DMS79 treated with DMSO at 0.1 percent for 48 hours (cell line): ENCODE measurements at places on chromosomes 12 and 14.
A peak's percentile ranks its signal among the peaks of the same experiment; 100 is the strongest.

- DNase-seq = peak; percentile 75
Measured at GRCh38 chr12:105420659-105421240, 90.3 kb downstream of the C12orf75 start.

- DNase-seq = no peak
Measured at GRCh38 chr12:57868851-57869268, 22.3 kb upstream of the CTDSP2 start.

- DNase-seq = no peak
Measured at GRCh38 chr12:116919247-116919661, 8.5 kb downstream of the FBXW8 start.

- DNase-seq = no peak
Measured at GRCh38 chr14:82641050-82641540, 1107.4 kb upstream of the SEL1L start.

DNA sequence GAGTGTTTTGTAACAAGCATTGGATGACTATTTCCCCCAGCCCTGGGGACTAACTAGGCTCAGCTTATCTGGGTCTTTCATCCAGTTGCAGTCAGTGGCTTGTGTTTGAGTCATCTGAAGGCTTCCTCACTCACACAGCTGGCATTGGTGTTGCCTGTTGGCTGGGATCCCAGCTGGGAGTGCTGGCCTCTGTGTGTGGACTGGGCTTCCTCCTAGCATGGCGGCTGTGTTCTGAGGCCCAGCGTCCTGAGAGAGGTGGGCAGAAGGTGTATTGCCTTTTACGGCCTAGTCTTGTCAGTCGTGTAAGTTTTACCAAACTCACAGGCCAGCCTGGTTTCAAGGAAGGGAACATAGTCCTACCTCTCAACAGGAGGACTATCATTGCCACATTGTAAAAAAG is 28.3 kb upstream of the PPP2R5C start:
- no peak for DNase-seq

DNA sequence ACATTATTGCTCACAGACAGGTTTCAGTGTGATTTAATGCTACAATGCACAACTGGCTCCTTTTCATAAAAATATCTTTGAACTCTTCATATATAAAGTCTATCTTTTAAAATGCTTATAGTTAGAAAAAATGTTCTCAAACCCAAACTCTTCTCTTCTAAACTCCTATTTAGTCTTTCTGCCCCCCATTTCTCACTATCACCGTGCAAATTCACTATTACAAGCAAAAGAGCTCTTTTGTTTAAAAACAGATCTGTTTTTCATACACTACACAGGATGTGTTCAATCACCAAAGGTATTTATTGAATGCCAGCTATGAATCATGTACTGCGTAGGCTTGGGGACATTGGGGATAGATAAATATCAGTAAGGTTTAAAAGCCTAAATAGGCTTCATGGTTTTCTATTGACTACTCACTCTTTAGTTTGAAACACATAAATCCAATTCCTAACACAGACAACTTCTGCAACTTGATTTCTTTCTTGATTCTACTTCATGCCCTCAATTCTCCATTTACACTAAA is 692.3 kb downstream of the C12orf50 start:
- DNase-seq = no peak

GRCh38 chr12:110289044-110289710 is 8.1 kb downstream of the ATP2A2 start:
- DNase-seq = no peak

DNA sequence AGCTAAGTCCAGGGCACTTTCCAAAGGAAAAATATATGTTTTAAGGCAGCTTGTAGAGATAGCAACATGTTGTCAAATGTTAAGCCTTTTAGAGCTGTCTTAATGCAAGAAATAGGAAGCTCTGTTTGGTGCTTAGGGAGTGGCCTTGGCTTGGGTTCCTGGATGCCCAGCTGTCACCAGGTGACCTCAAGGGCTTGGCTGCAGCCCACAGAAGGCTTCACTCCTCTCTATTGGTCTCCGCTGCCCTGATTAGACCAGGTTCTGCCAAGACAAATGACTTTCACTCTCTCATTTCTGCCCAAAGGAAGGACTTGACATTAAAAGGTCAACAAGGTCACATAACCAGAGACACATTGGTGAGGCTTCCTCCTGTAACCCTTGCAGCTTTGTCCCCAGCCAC is 76.8 kb downstream of the WSCD2 start:
- DNase-seq = no peak

- no peak for DNase-seq
Measured at GRCh38 chr12:54725233-54725843, 77.2 kb upstream of the DCD start.

- no peak for DNase-seq
Measured at GRCh38 chr14:75727124-75727523, 66.1 kb downstream of the TTLL5 start.

DNA sequence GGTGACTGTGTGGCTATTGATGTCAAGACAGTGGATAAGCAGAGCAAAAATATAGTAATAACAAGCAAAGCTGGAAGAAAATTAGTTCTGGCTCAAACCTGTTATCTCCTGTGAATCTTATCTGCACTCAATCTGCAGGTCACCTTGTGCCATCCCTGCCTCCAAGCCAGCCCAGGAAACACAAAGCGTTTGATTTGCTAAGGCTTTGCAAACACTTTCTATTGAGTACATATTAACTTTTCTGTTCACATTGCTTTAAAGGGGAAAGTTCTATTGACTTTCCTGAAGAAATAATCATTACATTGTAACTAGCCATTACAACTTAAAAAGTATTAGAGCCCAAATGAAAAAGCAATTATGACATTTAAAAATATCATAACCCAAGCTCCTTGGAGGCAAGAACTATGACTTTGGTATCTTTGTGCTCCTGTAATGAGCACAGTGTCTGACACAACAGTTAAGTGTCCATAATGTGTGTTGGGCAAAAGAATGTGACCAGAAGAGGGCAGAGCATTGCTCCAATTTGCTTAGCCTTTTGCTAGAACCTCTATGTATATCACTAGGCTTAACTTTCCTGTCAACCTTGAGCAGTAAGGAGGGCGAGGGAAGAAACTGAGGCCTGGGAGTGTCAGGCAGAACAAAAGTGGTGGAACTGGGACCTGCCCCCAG is 24.7 kb downstream of the SERPINA3 start:
- DNase-seq = no peak

- no peak for DNase-seq
Measured at GRCh38 chr12:122987086-122987951, 6.8 kb downstream of the ARL6IP4 start.

DNA sequence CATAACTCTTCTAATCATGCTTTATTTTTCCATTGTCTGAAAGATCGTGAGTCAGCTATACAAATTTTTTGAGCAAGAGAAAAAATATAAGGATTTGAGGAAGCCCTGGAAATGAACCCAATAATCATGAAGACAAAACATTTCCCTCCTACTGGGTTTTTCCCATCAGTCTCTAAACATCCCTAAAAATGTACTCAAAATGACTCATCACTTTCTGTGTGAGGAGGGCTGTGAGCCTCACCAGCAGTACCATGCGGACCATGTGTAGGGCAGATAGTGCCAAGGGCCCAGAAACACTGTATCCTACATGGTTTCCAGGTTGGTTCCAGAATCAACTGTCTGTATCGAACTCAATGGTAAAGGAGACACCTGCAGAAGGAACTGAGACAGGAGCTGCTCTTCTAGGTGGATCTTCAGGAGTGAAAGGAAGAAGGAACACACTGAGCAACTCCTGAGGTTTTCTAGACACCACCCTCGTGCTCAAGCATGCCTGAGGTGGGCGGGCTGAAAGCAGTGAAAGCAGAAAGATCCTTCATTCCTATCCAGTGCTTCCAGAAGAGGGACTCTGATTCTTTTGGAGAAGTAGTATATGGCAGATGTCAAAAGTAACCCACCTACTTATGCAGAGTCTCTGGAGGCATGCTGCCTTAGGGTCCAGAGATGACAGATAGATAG is 48.6 kb upstream of the RHOJ start:
- no peak for DNase-seq

DNA sequence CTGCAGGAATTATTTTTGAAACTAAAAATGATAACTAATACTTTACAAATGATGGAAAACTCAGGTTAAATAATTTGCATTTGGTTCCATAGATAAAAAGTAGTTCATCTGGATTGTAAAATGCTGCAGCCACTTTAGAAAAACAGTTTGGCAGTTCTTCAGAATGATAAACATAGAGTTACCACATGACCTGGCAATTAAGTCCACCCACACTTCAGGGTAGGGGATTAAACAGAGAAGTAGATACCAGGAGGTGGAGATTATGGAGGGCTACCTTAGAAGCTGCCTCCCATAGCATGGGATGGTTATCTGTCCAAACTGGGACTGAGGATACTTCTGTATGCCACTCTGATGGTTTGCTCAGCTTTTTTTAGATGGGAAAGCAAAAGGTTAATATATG is 22.2 kb downstream of the ARF6 start:
- no peak for DNase-seq

DNA sequence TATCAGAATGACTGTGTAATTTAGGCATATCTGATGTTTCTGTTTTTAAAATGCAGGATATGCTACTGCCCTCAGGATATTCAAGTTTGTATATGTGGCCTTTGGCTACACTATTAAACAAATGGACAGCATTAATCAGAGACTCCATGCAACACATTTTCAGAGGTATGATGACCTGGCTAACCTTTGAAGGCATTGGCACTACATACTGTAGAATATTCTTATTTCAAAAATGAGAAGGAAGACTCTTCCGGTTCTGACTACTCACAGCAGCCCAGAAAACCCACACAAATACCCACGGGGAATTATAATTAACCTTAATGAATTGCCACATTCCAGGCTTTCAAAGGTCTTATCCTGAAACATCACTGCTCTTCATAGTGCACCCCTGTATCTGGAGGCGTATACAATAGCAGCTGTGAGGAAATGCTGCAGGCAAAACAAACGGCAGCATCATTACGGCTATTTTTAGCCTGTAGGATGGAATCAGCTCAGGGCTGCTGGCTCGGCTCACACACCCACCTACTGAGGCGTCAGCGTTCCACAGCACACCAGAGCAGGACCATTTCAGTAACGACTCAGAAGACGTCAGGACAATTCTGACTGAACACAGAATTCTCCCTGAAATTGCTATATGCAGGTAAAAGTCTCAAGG is 648.5 kb downstream of the RPS29 start:
- no peak for DNase-seq
